ENCODE measurements at places on chromosomes 5 and 9. TPM values are rescaled to one million over a fixed set of nuclear protein-coding genes. Genes with fewer than 3 reads are reported as not detected.

The GRIN1 gene
- polyA plus RNA-seq: 193 TPM

The PITX1 gene
- polyA plus RNA-seq: not detected

The SLC45A2 gene
- 0.56 TPM for polyA plus RNA-seq

The QRFP gene
- 0.51 TPM for polyA plus RNA-seq

The PCDHGC5 gene
- polyA plus RNA-seq: 6.5 TPM

The MCTP1 gene
- polyA plus RNA-seq: 8.2 TPM

The ITGA1 gene
- 12.6 TPM for polyA plus RNA-seq

- no peak for DNase-seq
Measured at GRCh38 chr9:93170571-93170970, 13.4 kb upstream of the WNK2 start.

DNA sequence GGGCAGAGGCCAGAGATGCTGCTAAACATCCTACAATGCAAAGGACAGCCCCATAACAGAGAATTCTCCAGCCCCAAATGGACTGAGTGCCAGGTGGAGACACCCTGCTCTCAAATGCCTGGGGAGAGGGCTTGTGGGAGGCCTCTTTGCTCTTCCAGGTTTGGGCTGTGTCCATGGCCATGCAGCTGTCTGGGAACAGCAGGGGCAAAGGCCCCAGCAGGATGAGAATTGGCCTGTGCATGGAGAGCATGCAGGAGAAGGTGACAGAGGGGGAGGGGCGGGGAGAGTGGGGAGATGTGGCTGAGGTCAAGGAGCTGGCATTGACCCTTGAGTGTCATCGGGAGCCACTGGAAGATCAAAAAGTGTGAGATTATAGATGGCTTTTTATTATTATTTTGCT, 111.5 kb upstream of the ERCC6L2 start:
- DNase-seq: no peak

- no peak for DNase-seq
Measured at GRCh38 chr5:139774980-139775661, 20.5 kb upstream of the PSD2 start.

- DNase-seq: no peak
Measured at GRCh38 chr5:5326115-5326758, 96.2 kb upstream of the ICE1 start.

DNA sequence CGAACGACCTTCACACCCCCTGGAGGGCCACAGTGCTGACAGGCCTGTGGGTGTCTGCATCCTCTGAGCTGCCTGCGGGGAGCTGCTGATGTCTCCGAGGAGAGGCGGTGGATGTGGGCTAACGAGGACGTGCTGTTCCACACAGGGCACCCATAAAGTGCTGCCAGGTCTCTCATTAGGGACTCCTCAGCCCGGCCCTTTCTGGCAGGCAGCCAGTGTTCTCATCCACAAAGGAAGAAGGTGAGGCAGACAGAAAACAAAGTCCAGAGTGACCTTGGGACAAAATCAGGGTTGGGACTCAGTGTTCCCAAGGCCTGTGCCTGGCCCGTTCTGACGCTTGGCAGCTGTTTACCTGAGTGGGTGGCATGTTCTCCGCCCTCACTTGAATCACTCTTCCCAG, 29.3 kb downstream of the CARTPT start:
- DNase-seq: no peak

- DNase-seq: no peak
Measured at GRCh38 chr5:172602783-172603231, 38.3 kb upstream of the NEURL1B start.

GRCh38 chr9:31908158-31908890, 476.1 kb upstream of the ACO1 start:
- no peak for DNase-seq

- DNase-seq: no peak
Measured at GRCh38 chr9:127523312-127523851, 72.1 kb downstream of the LRSAM1 start.

Measured in spinal cord (tissue), 10 donors.